ENCODE measurements at places on chromosomes 16 and 17.

DNA sequence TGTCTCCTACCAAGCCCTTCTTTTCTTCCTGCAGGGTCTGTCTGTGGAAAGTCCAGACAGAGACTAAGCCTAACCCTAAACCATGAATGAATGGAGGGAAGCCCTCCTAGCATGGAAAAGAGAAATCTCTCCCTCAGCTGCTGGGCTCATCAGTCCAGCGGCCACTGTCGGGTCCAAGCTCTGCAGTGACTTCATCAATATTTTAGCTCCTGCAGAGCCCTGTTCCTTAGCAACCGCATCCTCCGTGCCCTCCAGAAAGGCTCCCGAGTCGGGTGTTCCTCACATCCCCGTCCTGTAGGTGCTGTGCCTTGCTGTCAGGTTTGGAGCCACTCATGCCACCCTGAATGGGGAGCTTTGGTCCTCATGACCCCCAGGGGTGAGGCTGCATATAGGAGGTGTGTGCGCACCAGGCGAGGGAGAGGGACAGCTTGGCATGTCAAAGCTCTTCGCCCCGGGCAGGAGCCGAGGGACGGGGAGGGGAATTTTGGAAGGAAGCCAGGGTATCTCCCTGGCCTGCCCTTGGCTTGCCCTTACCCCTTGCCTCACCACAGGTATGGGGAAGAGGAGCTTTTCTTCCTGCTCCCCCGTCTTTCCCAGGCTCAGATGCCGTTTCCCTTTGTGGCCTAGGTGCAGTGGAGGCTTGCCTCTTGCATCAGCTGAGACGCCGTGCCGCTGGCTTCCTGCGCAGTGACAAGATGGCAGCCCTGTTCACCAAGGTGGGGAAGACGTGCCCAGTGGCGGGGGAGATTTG is 23.9 kb downstream of the SGSM2 start:
- H3K27ac ChIP-seq = no peak overlapping the region
- peaks cover 5% of the 10 kb centered on the region for H3K36me3 ChIP-seq
- no peak for DNase-seq
- no peak overlapping the region for H3K4me3 ChIP-seq

DNA sequence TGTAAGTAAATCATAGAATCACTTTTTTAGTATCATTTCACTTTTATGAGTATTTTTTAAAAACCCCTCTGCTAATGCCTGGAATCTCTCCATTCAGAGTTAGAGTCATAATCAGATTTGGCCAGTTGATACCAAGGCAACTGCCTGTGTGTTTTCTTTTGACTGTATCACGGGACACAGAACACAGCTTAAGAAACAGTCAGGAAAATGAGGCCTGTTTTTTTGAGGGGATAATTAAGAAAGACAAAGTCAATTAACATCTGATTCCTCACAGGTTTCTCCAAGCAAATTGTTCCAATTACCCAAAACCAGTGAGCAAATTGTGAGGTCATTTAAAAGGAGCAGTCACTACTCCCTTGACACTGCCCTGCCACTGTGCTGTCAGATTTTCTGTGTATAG is 944.5 kb upstream of the SOX9 start:
- no peaks in the 10 kb centered on the region for H3K36me3 ChIP-seq
- no peak overlapping the region for H3K27ac ChIP-seq
- H3K27me3 ChIP-seq = no peaks in the 10 kb centered on the region
- no peak for DNase-seq
- no peak overlapping the region for H3K4me3 ChIP-seq

DNA sequence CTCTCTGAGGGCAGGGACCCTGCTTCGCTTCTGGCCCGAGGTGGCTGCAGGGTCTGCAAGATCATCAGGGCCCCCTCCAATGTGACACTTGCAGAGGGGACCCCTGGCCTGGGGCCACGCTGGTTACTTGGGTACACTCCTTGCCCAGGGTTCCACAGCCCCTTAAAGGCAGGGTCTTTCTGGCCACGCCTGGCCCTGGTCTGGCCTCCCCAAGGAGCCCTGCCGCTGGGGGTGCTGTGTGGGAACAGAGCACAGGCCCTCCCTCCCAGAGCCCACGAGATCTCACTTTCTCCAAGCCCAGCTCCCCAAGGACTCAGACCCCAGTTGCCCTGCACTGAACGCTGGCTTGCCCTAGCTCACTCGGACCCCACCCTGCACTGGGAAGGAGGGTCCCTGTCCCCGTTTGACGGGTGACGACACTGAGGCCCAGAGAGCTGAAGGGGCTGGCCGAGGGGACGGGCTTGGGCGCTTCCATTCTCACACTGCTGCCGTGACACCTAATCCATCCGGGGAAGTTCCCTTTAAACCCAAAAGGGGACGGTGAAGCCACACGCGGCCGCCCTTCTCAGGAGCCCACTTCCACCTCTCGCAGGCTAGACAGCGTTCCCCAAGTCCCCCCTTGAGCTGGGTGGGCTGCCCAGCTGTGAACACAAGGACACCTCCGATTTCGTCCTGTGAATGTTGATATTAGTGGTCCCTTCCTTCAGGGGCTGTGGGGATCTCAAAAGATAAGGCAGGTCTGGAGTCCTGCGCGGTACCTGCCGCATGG is 26.9 kb upstream of the OSGIN1 start:
- H3K4me3 ChIP-seq = peak overlapping the region; percentile 78
- no peaks in the 10 kb centered on the region for H3K36me3 ChIP-seq
- DNase-seq = no peak
- H3K27ac ChIP-seq = no peak overlapping the region
- H3K27me3 ChIP-seq = peaks cover 11% of the 10 kb centered on the region

DNA sequence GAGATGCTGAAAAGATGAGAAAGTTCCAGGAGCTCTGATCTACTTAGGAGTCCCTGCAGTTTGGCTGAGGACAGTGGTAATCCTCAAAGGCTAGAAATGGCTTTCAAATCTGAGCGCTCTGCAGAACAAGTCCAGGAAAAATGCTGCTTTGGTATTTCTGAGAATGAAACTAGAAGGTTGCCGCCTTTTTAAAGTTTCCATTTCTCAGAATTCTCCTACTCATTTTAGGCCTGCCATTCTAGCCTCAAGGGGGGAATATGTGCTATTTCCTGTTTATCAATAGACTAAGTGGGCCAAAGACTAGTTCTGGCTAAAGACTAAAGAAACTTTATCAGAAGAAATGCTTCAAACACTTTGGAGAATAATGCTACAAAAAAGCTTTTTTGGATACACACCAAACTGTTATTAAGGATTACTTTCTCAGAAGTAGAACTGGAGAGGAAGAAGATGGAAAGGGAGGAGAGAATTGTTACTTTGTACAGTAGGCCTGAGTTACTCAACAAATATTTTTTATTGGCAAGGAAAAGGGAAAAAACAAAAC is at the start of gene SLFN12L:
TSS of gene SLFN12L (minus strand) at position 78 of the 541 bp plus-strand sequence. CDS start 15,314 bp downstream, outside the sequence.
- H3K4me3 ChIP-seq = no peak within 1 kb of the TSS
- H3K27me3 ChIP-seq = no peaks in the 10 kb centered on the region
- H3K36me3 ChIP-seq = no peaks in the 10 kb centered on the region
- DNase-seq = no peak
- peaks cover 44% of the 10 kb centered on the region for H3K4me1 ChIP-seq

- peaks cover 75% of the 10 kb centered on the region for H3K4me1 ChIP-seq
- peak; percentile 68 for DNase-seq
- peaks cover 50% of the 10 kb centered on the region for H3K36me3 ChIP-seq
- H3K4me3 ChIP-seq = peak overlapping the region; percentile 2
- peak overlapping the region; percentile 25 for H3K27ac ChIP-seq
Observed at GRCh38 chr17:82242977-82243647, 14.3 kb downstream of the SLC16A3 start.

DNA sequence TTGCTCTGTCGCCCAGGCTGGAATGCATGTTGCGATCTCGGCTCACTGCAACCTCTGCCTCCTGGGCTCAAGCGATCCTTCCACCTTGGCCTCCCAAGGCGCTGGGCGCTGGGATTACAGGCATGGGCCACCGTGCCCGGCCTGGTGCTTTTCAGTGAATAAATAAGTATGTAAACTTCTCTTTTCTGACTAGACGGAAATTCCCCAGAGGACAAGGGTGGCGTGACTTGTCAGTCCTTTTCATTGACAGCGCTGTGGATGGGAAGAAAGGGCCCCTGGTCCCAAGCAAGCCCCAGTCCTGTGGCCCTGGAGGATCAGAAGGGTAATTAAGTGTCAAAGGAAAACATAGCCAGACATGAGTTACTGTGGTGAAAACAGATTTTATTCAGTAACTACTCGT is 9.6 kb upstream of the SPN start:
- no peak overlapping the region for H3K27ac ChIP-seq
- no peak overlapping the region for H3K4me3 ChIP-seq
- no peaks in the 10 kb centered on the region for H3K36me3 ChIP-seq
- H3K4me1 ChIP-seq = no peaks in the 10 kb centered on the region

DNA sequence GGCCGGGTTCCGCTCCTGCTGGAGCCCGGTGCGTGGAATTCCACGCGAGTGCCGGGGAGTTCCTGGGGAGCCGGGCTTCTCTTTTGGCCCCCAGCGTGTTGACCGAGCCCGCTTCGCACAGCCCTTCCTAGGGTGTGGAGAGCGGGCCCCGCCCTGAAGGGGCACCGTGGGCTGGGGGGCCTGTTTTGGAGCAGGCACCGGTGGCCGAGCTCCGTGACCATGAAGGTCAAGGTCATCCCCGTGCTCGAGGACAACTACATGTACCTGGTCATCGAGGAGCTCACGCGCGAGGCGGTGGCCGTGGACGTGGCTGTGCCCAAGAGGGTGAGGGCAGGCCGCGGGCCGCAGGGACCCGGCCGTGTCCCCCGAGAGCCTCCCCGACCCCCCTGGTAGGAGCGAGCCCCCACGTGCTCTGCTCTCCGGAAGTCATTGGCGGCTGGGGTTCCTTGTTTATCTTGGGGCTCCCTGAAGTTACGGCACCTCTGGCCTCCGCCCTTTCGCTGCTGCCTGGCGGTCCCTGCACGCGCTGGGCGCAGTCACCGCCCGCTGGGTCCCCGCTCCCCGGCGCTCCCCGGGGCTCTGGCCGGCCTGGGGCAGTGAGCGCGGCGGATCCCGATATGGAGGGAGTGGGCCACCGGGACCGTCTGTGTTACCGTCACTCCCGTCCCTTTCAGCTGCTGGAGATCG is 528 bp downstream of the HAGHL start:
- DNase-seq = no peak
- H3K4me1 ChIP-seq = no peaks in the 10 kb centered on the region
- H3K4me3 ChIP-seq = peak overlapping the region; percentile 65
- H3K27ac ChIP-seq = no peak overlapping the region
- H3K36me3 ChIP-seq = no peaks in the 10 kb centered on the region
- peaks cover 7% of the 10 kb centered on the region for H3K27me3 ChIP-seq

- peaks cover 52% of the 10 kb centered on the region for H3K4me1 ChIP-seq
- peak overlapping the region; percentile 95 for H3K4me3 ChIP-seq
- H3K27me3 ChIP-seq = no peaks in the 10 kb centered on the region
- DNase-seq = peak; percentile 8
- H3K27ac ChIP-seq = peak overlapping the region; percentile 98
Observed at GRCh38 chr17:73232587-73233373, 28.9 kb downstream of the CPSF4L start.

DNA sequence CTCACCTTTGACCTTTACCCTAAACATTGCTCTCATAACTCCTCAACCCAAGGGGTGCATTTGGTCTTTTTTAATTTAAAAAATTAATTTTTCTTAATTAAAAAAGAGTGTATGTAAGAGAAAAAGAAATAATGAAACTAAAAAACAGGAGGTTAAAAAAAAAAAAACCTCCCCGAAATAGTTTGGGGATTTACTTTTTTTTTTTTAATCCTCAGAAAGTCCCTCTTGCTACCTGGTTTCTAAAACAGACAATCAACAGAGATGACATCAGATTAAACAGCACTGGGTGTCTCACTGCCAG is 301.3 kb downstream of the SOX9 start:
- H3K27ac ChIP-seq = peak overlapping the region; percentile 96
- H3K36me3 ChIP-seq = peaks cover 12% of the 10 kb centered on the region
- no peaks in the 10 kb centered on the region for H3K27me3 ChIP-seq
- H3K4me3 ChIP-seq = peak overlapping the region; percentile 71
- DNase-seq = no peak

DNA sequence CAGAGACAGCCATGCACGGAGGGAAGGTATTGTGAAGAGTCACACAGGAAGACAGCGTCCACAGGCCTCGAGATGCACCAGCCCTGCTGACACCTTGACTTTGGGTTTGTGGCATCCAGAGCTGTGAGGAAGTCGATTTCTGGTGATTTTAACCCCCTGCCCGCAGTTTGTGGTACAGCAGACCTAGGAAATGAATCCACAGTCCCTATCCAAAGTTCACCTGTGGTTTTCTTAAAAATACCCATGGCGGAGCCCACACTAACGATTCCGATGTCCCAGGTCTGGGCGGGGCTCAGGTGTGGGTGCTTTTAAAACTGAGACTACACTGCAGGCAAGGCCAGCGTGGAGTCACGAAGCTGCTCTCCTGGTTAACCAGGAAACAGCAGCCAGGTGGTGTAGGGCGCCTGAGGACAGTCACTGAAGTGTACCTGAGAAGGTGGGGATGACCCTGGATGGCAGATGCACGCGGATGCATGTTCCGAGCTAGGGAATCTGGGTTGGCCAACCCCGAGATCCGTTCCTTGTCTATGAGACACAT is 14.4 kb upstream of the MEAK7 start:
- H3K36me3 ChIP-seq = no peaks in the 10 kb centered on the region
- H3K27ac ChIP-seq = no peak overlapping the region
- no peak overlapping the region for H3K4me3 ChIP-seq

GRCh38 chr17:61322325-61323002 is 77.2 kb upstream of the TBX2 start:
- H3K4me1 ChIP-seq = peaks cover 47% of the 10 kb centered on the region
- H3K4me3 ChIP-seq = no peak overlapping the region
- DNase-seq = no peak
- peak overlapping the region; percentile 86 for H3K27ac ChIP-seq

DNA sequence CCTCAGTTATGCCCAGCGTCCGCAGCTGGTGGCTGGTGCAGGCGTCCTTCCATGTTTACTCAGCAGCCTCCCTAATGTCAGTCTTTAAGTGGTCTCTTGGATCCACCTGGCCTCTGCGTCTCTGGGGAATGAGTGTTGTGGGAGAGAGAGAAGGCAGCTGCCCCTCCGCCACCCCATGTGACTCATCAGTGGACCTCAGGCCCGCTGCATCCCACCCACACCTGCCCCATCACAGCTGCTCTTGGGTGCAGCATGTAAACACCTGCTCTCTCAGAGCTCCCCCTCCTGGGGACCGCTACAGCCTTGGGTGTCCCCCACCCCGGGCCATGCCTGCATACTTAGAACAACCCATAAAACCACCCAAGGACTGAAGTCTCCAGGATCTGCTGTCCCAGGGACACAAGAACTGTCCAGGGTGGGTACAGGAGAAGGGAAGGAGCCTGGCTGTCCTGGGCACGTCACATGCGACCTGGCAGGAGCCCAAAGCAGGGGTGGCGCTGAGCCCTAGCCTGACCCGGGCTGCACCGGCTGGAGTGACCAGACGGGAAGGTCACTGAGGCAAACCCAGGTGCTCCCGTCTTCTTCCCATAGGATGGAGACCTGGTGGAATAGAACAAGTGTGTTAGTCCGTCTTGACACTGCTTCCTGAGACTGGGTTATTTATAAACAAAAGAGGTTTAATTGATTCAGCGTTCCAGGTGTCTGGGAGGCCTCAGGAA is 4.2 kb downstream of the C16orf90 start:
- peaks cover 4% of the 10 kb centered on the region for H3K27me3 ChIP-seq
- no peak for DNase-seq
- no peak overlapping the region for H3K27ac ChIP-seq

GRCh38 chr16:22425036-22425801 is 50.8 kb upstream of the CDR2 start:
- peak; percentile 31 for DNase-seq
- peaks cover 26% of the 10 kb centered on the region for H3K36me3 ChIP-seq
- peak overlapping the region; percentile 81 for H3K4me3 ChIP-seq
